Activated CD4-positive, alpha-beta T cell treated with anti-CD3 and anti-CD28 coated beads for 4 hours (primary cell): ENCODE measurements at places on chromosomes 4 and X.

DNA sequence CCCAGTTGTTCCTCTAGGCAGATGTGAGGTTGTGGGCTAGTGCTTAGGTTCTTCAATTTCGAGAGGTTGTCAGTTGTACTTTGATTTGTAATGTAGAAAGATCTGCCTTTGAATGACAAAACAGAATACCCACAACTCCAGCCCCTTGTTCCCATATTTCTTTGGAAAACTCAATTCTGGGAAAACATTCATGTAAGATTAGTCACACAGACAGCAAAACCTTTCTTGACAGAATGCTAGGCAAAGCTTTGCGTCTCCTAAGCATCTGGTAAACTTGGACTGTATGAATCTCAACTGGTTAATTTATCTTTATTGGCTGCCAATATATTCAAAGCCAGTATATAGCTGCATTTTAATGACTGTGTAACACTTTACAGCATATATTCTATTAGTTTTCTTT, 34.9 kb downstream of the NOCT start:
- DNase-seq: no peak

DNA sequence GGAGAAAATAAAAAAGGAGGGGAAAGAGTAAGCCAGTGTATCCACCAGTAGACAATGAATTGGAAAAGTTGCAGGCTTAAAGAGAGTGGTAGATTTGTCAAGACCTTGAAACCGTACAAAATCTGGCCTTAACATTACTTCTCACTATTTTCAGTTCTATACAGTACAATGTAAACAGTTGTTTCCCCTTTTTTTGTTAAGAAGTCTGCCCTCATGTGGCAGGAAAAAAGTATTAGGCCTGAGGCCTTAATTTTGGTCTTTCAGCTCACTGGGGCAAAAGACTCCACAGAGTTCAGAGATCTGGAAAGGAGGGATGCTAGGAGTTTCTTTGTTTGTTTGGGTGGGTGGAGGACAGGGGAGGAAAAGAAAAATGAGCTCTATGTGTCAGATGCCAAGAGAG, 92.8 kb upstream of the CCDC160 start:
- DNase-seq: no peak

- DNase-seq: peak; percentile 62
Measured at GRCh38 chrX:120308959-120309872, 2.0 kb downstream of the TMEM255A start.

- DNase-seq: no peak
Measured at GRCh38 chr4:78971326-78971725, 32.1 kb upstream of the PAQR3 start.

- DNase-seq: no peak
Measured at GRCh38 chrX:133918361-133918771, 67.0 kb downstream of the GPC3 start.
